ENCODE measurements at places on chromosomes 1 and 21.

DNA sequence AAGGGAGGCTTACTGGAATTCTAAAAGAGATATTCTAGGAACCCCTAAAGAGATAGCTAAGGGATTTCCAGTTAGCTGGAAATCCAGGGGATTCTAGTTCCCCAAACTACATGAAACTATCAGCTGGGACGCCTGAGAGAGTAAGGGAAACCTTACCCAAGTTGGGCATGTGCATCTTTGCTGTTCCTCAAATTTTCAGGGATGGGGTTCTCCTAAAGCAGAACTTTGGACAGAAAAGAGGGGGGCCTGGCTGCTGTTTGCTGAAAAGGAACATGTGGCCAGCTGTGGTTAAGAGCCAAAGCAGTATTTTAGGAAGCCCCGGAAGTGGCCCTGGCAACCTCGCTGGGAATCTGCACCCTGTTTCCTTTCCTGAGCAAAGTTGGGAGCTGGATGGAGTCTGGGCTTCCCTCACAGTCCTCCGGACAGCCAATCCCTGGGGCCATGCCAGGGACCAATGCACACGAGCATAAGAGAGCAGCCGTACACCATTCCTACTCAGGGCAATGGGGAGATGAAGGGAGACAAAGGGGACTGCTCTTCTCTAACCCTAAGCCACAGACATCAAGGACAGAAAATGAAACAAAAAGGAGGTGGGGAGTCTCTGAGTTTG is 154.3 kb downstream of the PLXNA2 start:
- DNase-seq = no peak

DNA sequence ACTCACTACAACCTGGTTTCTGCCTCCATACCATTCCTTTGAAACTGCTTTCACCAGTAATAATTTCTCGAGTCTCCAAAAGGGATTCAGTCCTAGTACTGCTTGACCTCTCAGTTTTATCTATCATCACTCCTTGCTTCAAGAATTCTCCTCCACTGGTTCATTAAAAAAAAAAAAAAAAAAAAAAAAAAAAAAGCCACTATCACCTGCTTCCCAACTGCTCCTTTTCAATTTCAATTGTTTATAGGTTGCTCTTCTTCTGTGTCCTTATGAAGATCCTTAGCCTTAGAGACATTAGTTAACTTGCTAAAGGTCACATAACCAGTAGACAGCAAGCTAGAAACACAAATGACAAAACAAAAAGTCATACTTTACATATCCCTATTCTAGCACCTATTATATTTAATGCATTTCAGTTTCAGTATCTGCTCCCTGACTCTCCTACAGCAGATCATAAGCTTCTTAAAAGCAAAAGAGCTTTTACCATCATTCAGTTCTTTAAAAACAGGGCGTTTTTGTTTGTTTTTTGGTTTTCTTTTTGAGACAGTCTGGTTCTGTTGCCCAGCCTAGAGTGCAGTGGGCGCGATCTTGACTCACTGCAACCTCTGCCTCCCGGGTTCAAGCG is 7.1 kb downstream of the NRDC start:
- DNase-seq = no peak

DNA sequence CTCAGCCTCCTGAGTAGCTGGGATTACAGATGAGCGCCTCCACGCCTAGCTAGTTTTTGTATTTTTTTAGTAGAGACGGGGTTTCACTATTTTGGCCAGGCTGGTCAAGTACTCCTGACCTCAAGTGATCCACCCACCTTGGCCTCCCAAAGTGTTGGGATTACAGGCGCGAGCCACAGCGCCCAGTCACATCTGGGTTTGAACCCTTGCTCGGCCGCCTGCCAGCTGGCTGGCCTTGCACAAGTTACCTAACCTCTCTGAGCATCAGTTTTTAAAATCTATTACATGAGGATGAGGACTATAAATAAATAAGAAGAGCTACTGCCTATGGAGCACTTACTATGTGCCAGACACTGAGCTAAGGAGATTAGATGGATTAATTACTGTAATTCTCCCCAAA is 17.7 kb upstream of the PADI2 start:
- DNase-seq = no peak

DNA sequence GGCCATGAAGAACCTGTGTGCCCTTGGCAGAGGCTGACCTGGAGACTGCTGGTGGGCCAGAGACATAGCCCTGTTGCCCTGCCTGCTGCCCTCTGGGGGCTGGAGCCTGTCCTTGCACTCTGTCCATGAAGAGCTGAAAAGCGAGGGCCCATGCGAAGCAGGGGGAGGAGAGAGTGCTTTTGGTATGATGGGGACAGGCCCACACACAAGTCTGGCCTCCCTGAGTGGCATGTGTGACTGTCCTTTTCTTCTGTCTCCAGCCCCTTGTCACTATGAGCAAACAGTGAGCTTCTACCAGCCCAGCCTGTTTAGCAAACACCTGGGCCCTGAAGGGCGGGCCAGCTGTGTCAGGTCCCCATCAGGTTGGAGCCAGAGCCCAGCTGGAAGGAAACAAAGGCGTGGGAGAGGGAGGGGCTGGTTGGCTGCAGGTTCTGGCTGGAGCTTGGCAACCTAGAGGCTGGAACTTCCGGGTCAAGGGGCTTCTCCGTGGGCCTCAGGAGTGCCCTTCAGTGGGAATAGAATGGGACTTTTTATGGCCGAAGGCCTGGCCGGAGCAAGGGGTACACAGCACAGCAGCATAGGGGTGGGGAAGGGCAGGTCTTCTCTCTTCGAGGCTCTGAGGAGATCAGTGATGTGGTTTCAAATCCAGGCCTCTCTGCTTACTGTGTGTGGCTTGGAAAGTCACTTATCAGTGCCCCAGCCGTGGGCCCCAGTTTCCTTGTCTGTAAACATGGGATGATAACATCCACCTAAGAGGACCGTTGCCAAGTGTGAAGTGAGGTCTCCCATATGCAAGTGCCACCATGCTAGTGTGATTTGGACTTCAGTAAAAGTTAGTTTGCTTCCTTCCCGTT is 14.3 kb downstream of the QSOX1 start:
- peak; percentile 84 for DNase-seq

- DNase-seq = no peak
These were observed 8.9 kb downstream of the ARHGEF19 start for GRCh38 chr1:16203550-16203949.

DNA sequence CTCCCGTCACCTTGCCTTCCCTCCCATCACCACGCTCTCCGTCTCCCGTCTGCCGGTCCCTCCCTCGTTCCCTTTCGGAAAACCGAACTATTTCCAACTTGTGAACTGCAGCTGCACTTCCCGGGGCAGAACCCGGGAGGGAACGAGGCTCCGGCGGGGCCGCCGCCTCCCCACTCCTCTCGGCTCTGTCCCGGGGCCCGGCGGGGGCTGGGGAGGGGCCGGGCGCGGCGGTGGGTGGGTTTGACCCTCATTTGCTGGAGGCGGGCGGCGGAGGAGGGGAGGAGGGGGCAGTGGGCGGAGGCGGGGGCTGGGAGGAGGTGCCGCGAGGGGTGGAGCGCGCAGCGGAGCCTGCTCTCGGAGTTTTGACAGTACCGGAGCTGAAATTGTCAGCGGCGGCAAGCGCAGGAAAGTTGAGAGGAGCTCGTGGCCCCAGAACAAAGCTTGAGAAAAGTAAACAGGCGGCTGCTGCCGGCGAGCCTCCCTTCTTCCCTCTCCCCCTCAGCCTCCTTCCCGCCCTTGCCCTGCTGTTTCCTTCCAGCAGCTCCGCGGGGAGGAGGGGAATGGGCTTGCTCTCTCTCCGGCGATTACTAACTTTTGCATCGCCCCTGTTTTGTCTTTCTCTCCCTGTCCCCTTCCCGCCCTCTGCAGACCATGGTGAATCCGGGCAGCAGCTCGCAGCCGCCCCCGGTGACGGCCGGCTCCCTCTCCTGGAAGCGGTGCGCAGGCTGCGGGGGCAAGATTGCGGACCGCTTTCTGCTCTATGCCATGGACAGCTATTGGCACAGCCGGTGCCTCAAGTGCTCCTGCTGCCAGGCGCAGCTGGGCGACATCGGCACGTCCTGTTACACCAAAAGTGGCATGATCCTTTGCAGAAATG is 2.9 kb downstream of the LMO4 start:
- peak; percentile 78 for DNase-seq

- no peak for DNase-seq
These were observed 28.6 kb downstream of the CEP104 start for GRCh38 chr1:3828391-3828790.

DNA sequence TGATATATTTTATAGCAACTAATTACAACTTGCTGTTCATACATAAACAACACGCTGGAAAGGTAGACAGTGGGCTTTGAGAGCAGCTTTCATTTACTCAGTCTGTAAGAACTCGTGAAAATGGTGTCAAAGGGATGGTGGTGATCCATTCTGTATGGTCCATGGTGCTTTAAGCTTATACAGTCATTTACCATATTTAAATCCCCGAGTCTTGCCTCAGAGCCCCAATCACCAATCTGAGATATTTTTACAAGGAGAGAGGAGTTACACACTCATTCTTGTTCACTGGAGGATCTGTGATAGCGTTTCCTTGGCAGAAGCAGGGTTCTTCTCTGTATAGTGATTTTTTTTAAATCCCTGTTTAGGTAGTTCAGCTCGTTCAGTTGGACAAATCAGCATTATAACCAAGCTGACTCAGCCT is 694.6 kb downstream of the USP25 start:
- DNase-seq = no peak

- DNase-seq = no peak
These were observed 60.5 kb downstream of the TAS1R2 start for GRCh38 chr1:18798946-18799345.

GRCh38 chr1:87979079-87979478 is 650.4 kb downstream of the LMO4 start:
- DNase-seq = no peak

DNA sequence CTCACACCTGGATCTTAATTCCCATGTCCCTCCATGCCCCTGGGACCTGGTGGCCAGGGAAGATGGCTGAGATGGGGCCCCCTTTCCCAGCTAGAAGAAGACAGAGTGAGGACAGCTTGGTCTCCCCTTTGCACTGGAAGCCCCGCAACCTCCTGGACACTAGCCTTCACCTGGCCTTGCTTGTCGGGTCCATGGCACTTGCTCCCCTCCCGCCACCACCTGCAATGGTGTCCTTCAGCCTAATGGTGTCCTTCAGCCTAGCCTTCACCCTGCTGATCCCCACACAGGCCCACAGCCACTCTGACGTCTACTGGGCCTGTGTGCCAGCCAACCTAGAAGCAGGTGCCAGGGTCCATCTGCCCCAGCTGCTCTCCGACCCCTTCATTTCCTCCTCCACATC is 45.9 kb upstream of the EDN2 start:
- DNase-seq = no peak

DNA sequence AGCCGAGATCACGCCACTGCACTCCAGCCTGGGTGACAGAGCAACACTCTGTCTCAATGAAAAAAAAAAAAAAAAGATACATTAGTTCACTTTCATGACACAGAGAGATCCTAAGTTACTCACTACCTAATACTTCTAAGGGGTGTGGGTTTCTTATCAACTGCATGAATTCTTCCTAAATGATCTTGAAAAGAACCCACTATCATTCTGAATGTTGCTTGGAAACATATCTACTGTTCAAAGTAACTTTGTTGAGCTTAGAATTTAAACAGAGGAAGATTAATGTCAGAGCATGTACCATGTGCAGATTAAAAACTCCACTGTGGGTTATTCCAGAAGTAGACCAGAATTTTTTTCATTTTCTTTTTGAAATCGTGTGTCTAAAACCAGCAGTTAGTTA is 241.5 kb downstream of the LTN1 start:
- no peak for DNase-seq

DNA sequence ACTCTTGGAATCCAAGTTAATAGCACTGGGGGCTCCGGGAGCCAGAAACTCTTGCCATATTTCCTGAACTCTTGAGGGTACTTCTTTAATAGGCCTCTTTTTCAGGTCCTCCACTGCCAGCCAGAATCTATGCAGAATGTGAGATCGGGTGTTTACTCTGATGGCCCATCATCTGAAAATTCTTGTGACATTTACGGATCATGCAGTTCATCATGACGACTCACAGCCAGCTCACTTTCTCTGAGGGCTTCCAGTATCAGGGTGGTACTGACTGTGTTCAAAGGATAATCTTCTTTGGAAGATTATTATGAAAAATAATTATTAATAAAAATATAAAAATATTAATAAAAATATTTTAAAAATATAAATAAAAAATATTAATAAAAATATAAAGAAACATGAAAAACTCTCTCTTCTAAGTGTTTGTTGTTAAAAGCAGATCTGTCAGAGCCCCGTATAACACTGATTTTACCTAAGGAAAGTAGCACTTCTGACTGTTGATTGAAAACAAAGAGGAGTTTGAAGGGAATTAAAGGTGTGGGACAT is 194.3 kb upstream of the GREM2 start:
- DNase-seq = no peak

GRCh38 chr1:28516518-28516956 is 10.7 kb downstream of the RCC1 start:
- no peak for DNase-seq

GRCh38 chr21:31255896-31256295 is 88.2 kb downstream of the TIAM1 start:
- no peak for DNase-seq

DNA sequence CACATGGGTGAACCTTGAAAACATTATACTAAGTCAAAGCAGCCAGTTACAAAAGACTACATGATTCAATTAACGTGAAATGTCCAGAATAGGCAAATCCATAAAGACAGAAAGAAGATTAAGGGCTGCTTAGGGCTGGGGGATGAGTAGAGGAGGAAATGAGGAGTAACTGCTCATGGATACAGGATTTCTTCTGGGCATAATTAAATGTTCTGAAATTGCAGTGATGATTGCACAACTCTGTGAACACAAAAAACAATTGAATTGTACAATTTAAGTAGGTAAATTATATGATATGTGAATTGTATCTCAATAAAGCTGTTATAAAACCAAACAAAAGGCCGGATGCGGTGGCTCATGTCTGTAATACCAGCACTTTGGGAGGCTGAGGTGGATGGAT is 52.2 kb downstream of the RERE start:
- no peak for DNase-seq

- no peak for DNase-seq
These were observed 743 bp upstream of the KRTAP10-10 start for GRCh38 chr21:44636209-44637017.

DNA sequence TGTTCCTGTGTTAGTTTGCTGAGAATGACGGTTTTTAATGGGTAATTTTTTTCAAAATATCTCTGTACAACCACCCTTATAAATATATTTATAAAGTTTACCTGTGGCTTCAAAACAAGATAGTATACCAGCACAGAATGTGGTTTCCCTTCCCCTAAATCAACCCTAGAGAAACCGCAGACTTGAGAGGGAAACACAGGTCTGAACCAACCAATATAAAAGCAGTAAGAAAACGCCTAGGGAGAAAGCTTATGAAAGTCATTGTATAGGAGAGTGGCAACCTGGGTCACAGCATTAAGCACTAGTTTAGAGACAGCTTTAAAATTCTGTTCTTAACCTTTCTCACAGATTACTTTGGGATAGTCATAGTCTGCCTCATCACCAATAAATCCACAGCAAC is 180.6 kb upstream of the LHX8 start:
- no peak for DNase-seq

Measured in pancreas (tissue), 10 donors.